Osteocyte (in vitro differentiated cells): ENCODE measurements at places on chromosomes 5 and 9.
A peak's percentile ranks its signal among the peaks of the same experiment; 100 is the strongest.

- DNase-seq, result no peak
Observed at GRCh38 chr9:136075134-136075841, 19.8 kb downstream of the NACC2 start.

DNA sequence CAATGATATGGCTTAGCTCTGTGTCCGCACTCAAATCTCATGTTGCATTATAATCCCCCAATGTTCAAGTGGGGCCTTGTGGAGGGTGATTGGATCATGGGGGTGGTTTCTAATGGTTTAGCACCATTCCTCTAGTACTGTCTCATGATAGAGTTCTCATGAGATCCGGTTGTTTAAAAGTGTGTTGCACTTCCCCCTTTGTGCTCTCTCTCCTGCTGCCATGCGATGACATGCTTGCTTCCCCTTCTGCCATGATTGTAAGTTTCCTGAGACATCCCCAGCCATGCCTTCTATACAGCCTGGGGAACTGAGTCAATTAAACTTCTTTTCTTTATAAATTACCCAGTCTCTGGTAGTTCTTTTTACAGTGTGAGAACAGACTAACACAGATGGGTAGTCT, 427.1 kb downstream of the CHSY3 start:
- DNase-seq, result no peak

DNA sequence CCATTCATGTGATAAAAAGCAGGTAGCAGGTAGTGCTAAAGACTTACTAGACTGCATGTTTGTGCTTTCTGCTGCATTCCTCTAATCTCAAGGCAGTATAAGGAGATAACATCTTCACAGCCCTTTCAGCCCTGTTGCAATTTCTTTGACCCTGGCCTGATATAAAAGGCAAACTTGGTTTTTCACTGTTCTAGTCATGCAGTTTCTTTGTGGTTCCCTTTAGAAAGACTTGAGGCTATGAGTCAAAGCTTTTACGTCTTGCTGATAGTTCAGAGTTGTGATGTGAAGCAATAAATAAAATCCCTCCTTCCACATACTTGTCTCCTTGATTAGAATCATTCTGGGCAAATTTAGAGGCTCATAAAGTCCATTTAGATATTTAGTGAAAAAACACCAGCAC, 88.6 kb upstream of the CDKN2B start:
- DNase-seq, result no peak

DNA sequence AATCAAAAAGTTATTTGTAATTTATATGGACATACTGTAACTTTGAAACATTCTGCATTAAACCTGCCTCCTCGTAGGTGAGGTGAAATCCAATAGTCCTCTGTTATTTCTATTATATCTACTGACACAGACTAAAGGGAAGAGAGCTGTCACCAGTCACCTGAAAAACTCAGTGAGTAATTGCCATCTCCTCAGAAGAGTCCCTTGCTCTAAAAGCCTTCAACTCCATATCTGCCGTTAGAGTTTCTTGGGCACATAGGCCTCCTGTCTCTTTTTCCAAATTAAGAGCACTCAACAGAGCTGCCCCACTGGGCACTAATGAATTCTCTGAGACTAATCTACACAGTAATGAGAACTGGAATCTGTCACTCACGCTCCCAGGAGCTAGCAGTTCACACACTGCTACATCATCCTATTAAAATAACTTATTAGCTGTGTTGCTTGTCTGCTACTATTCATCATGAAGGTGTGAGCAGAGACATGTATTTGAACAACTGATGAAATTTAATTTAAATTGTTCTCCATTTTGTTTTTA, 67.3 kb upstream of the VCAN start:
- no peak for DNase-seq

GRCh38 chr9:137943655-137944054, 66.1 kb downstream of the CACNA1B start:
- DNase-seq, result no peak

- DNase-seq, result peak; percentile 83
Observed at GRCh38 chr9:126791406-126792230, 13.2 kb upstream of the ZBTB43 start.

- DNase-seq, result no peak
Observed at GRCh38 chr5:97124335-97124734, 18.1 kb downstream of the LIX1 start.

DNA sequence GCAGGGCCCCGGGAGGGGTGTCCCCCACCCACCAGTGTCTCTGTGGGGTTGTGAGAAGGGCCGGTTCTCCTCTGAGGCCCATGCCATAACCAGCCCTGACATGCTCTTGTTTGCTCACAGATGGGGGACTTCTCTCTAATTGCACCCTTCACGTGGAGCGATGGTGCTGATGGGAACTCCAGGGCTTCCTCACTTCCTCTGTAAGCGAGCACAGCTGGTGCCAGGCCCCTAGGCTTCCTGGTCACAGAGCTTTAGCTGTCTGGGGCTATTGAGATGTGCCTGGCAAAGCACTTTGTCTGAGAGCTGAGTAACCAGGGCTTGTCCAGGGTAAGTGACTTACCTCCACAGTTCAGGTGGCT, 36.4 kb downstream of the PHF2 start:
- DNase-seq, result peak; percentile 71

DNA sequence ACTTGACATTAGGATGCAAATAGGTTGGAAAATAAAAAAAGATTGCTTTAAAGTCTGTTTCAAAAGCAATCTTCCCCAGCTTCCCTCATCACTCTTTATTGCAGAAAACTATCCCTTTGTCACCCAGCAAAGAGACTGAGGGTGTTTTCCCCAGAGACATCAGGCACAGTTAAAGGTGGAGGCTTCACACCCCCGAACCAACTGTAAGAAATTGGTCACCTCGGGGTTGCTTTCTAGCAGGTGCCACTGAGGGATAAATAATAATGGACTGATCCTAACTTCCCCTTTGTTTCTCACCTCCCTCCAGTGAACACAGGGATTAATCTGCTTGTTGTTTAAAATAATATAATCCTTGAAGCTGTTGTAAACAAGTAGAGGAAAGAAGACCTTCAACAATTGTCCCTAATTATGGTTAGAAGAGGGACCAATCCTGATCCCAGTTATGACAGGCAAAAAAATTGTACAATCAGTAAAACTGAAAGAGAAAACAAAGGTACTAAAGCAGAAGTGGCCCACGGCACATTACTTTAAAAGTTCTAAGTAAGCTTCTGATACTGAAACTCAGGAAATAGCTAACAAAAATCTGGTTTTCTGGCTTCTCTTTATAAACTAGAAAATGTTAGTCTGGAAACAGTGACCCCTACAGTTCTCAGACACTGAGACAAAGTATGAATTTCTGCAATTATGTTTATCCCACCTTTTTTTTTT, 6.6 kb upstream of the PCSK1 start:
- DNase-seq, result no peak

DNA sequence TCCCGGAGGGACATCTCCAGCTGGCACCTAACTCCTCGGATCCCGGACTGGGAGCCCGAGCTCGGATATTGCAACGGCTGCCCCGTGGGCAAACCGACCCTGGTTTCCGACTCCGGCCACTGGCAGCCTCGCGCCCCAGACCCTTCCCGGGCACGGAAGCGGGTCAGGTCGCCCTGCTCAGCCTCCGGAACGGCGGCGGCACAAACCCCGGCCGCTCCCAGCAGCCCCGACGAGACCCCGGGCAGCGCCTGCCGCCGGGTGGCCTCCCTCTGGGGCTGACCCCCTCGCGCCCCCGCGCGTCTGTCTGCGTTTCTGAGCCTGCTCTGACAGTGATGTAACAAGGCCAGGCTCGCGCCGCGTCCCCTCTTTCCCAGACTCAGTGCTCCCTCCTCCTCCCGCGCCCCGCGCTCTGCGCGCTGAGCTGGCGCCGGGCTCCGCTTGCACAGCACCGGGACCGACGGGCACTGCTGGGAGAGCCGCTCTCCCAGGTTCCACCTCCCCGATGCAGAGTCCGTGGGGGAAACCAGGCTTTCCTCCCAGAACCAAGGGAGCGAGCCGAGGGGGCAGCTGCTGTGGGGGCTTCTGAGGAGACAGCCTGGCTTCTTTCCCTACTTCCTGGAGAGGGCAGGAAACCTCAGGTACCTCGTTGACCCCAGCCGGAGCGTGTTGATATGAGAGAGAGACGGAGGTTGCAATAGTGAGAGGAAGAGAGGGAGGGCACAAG, at the start of gene TMEM215:
Gene TMEM215, plus strand, starts transcription at position 373 of the 724 bp plus-strand sequence. CDS start 644 bp downstream, outside the sequence.
- DNase-seq, result peak; percentile 85

DNA sequence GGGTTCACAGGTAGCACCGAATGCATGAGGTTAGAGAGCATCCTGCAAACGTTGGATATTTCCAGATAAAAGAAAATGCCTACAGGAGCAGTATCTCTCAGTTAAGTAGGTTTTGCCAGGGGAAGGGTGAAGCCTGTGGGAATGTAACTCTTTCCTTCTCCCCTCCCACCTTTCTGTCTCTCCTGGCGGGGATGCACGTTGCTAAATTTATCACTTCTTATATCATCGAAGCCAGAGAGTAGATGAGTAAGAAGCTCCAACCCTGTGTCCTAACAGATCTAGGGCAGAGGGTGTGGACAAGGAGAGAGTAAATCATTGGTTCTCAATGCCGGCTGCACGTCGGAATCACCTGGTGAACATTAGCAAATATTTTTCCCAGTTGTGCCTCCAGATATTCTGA, 457.5 kb downstream of the ENC1 start:
- DNase-seq, result no peak

- no peak for DNase-seq
Observed at GRCh38 chr9:128414461-128414860, 6.2 kb upstream of the CERCAM start.

DNA sequence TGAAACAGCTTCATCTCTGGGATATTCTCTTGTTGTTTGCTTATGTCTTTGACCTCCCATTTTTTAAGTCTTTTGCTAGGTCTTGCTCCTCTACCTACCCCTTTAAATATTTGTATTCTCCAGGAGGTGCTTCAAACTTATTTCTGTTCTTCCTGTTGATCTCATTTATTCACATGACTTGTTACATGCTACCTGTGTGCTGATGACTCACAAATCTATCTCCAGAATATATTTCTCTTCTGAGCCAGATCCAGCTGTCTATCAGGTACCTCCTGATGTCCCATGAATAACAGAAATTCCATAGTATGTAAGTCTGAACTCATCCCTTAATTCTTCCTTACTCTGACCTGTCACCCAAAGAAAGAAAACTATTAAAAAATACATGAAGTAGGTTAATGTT, 11.0 kb downstream of the NIPBL start:
- no peak for DNase-seq

GRCh38 chr5:110321117-110321516, 405.4 kb downstream of the TMEM232 start:
- DNase-seq, result no peak

DNA sequence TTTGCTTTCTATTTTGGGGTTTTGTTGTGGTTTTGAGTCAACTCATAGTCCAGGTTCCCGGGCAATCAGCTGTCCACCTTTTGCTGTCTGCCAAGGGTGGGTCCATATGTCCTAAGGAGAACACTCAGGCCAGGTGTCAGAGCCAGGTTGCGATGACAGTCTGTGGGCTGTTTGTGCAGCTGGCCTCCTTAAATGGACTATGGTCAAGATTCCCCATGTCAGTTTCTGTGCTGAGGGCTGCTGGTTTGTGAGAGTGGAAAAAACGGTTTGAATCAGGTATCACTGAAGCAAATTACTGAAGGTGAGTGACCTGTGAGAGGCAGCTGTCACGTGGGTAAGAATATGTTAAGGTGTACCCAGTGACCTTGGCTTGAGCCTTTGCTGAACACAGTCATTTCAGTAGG, 33.0 kb downstream of the SNX30 start:
- DNase-seq, result no peak

DNA sequence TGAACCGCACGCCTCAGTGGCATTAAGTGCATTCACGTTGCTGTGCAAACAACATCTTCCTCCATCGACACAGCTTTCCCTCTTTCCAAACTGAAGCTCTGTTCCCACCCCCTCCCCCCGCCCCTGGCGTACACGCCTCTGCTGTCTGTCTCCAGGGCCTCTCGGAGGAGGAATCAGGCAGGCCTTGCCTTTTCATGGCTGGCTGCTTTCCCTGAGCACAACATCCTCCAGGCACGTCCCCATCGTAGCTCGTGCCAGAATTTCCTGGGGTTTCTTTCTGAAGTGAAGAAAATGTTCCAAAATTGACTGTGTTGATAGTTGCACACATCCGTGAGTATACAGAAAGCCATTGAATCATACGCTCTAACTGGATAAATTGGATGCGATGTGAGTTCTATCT, 22.3 kb upstream of the TMEM250 start:
- no peak for DNase-seq

DNA sequence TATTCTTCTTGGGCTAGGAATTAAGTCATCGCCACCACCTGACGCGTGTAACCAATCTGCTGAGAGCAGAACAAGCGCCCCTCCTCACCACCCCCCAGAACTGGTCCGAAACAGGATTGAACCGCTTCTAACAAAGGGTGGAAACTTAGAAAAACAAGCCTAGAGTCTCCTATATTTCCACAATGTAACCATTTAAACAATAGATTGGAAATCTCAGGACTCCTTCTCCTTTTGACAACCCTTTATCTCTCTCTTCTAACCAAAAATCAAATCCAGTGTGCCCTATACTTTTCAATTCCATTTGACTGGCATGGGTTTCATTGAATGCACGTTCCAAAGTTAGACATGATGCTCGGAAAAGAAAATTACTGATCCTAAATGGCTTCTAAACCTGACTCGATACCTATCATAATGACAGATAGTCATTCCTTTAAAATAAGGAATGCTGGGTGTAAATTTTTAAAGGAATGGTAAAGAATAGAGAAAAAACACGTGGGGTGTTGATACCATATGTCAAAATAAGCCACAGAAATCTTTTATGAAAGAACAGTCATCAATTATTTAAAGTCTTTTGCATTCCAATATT, 1.2 kb downstream of the ARRDC3 start:
- peak; percentile 90 for DNase-seq

DNA sequence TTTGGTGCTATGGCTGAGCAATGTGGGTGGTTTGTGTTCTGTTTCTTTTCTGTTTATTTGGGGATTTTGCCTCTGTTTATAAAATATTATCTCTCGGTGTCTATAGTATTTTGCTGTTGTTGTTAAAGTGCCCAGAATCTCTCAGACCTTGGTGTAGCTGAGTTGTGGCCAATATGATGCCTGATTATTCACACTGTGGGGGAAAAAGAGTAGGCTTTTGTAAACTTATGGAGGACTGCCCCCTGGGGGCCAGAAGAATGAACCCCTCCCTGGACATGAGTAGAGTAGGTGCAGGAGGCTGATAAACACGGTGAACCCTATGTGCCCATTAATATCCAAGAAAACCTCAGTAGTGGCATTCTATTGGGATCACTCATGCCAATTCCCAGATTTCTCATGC, 49.0 kb upstream of the DPYSL3 start:
- no peak for DNase-seq

- no peak for DNase-seq
Observed at GRCh38 chr9:34089311-34089710, 37.2 kb downstream of the DCAF12 start.
